ENCODE measurements at places on chromosomes 7 and 10.

DNA sequence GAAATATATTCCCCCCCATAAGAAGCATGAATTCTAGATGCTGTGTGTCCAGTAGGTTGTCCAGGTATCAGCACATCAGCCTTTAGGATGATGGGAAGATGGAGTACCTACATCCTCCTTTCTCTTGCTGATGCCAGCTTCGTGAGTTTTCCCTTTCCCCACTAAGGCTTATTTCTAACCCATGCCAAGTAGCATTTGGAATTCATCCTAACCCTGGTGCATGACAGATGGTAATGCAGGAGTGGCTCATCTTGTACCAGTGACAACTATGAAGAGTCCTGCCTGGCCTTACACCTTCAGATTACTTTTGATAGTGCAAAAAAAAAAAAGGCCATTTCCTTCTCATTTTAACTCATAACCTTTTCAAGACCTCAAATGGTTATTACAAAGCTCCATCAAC, 58.7 kb downstream of the ARHGAP21 start:
- DNase-seq, result no peak

DNA sequence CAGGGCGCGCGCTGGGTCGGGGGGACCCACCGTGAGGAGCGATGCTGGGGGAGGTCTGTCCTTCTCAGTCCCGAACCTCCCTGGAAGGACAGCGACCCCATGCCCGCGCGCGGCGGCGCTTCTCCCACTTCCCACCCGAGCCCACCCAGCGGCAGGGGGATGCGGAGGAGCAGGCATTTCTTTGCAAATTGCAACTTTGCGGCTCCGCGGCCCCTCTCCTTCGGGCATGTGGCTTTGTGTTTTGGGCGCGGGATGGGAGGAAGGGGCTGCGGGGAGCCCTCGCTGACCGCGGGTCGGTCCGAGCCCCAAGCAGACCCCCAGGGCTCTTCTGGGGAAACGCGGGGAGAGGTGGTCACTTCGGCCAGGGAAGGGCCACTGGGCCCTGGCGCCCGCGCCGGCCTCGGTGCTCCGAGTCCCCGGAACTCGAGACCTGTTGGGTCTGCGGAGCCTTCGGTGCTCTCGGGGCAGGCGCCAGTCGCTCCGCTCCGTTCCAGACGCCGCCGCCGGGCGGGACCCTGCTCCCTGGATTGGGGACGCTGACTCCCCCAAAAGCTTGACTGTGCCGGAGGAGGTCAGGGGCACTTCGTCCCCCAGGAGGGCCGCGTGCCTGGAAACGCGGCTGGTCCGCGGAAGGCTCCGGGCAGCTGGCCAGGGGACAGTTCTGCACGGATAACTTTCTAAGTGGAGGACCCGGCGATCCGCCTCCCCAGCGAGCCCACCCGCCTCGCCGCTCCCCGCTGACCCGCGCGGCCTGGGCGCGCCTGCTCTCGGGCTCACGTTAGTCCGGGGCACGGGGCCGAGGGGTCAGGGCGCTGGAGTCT, 164.2 kb upstream of the DPP6 start:
- no peak for DNase-seq

GRCh38 chr10:80684259-80684658, 146.6 kb downstream of the SH2D4B start:
- peak; percentile 24 for DNase-seq

DNA sequence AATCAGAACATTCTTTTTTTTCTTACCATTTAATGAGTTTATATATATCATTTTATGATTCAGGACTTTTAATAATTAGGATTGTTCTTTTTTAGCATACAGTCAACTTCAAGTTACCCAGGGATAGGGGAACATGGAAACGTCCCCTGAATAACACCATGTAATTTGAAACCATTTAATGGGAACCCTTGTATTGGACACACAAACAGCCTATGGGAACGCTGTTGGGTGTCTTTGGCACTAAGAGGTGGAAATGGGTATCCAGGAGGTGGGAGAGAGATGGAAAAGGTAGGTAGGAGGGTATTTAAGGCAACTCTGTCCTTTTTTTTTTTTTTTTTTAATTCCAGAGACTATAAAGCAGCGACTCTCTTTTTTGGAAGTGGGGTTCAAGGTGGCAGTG, 2.6 kb downstream of the LUC7L2 start:
- no peak for DNase-seq

GRCh38 chr10:33115738-33116719, 158.0 kb upstream of the ITGB1 start:
- DNase-seq, result peak; percentile 75

- DNase-seq, result no peak
These were observed 24.4 kb downstream of the KMT2C start for GRCh38 chr7:152411389-152411788.

DNA sequence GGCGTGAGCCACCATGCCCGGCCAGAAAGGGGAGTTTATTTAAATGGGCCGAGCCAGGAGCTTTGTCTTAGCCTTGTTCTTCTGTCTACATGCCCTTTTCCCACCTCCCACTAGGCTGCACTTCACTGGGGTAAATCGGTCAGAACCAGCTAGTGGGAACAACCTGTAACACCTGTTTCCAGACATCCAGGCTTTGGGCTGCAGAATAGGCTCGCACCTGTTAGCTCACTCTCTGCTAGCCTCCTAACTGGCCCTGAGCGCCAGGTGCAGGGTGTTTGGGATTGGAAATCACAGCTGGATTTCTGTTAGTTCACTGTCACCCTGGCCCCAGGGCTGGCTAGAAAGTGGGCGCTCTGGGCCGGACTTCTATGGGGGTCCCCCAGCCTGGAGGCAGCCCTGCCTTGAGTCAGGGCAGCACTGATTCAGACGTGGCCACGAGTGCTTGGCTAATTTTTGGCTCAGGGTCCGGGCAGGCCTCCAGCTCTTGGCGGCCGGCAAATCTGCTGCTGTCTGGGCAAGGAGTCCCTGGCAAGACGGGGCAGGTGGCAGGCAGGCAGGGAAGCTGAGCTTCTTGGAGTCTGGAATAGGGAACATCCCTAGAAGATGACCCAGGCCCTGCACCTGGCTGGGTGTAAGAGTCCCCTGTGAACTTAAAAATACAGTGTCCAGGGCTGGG, 48.6 kb downstream of the GTF2IRD1 start:
- no peak for DNase-seq

- no peak for DNase-seq
These were observed 77.6 kb upstream of the UNC5B start for GRCh38 chr10:71134732-71135211.

GRCh38 chr10:56346845-56347415, 14.1 kb downstream of the ZWINT start:
- DNase-seq, result no peak

- peak; percentile 69 for DNase-seq
These were observed 31.5 kb upstream of the NRP1 start for GRCh38 chr10:33365871-33366411.

DNA sequence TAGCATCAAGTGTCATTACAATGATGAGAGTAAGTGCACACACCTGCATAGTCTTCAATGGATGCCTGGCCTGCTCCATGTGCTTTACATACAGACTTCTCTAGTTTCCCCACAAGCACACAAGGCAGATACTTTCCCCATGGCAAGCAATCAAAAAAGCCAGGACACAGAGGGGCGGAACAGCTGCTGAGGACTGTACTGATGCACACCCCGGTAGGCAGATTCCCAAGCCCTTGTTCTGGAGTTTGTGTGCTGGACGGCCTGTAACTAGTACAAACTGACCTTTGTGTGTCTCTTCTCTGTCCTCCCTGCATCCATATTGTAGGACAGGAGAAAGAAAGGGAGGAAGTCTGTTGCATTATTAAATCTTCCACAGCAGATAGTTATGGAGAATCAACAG, 25.8 kb downstream of the UBE2D4 start:
- DNase-seq, result no peak

- peak; percentile 59 for DNase-seq
These were observed at the start of gene ZNF485 for GRCh38 chr10:43606323-43607198. ZNF485 (plus strand) TSS chr10:43606438; CDS start chr10:43607051, 613 bp downstream.

GRCh38 chr10:11856678-11857077, 33.5 kb downstream of the PROSER2 start:
- DNase-seq, result no peak

DNA sequence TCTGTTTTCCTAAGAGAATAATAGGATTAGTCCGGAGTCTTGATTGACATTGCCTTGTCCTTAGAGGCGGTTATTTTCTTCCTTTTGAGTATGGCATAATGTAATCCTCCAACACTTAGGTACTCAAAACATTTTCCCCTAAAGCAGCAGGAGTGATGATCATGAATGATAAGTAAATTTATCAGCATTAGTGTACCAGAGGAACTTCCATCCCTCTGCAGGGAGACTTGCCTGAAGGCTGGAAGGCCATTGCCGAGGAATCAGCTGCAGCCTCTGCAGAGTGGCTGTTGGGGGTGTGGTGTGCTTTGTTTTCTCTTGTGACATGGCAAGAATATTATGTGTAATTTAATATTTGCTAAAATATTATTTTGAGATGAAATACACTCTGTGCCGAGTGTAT, 56.8 kb downstream of the RAB11FIP2 start:
- no peak for DNase-seq

DNA sequence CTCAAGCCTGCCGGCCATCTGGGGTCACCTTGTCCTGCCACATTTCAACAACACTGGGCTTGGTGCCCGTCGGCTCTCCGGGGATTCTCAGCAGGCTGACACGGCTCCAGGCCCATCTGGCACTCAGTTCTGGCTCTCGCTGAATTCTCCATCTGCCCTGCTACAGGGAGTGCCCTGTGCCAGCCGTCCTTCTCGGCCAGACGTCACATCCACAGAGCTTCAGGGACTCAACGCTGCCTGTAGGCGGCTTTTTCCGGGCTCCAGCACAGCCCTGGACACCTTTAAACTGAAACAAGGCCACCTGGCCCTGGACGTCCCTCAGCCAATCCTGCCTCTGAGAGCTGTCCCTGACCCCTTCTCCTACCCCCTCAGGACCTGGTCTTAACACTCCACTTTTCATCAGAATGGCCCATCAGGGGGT, 43.0 kb downstream of the TMEM130 start:
- DNase-seq, result no peak

GRCh38 chr7:28395831-28396230, 16.5 kb upstream of the CREB5 start:
- no peak for DNase-seq

Measured in activated CD4-positive, alpha-beta T cell treated with anti-CD3 and anti-CD28 coated beads, Interleukin-2, Interleukin-4, amounts not matched to agents 100 ng/mL and 50 ng/mL, durations not matched to agents 16 hours and 8 hours (primary cell).